Activated naive CD8-positive, alpha-beta T cell treated with anti-CD3 and anti-CD28 coated beads, Interleukin-2, amount 10 ng/mL, durations not matched to agents 7 days and 5 days (primary cell): ENCODE measurements at places on chromosomes 6 and 20. TPM values are rescaled to one million over a fixed set of nuclear protein-coding genes. Genes with fewer than 3 reads are reported as not detected.

Gene RREB1
- total RNA-seq = 39.1 TPM

Gene EMILIN3
- not detected for total RNA-seq

Gene SAYSD1
- total RNA-seq = 13.4 TPM

- no peak for DNase-seq
Measured at GRCh38 chr6:154502553-154502952, 7.9 kb downstream of the CNKSR3 start.

GRCh38 chr20:12815231-12815768, 193.5 kb upstream of the SPTLC3 start:
- DNase-seq = no peak

- no peak for DNase-seq
Measured at GRCh38 chr20:60359010-60359409, 400.8 kb downstream of the CDH26 start.

DNA sequence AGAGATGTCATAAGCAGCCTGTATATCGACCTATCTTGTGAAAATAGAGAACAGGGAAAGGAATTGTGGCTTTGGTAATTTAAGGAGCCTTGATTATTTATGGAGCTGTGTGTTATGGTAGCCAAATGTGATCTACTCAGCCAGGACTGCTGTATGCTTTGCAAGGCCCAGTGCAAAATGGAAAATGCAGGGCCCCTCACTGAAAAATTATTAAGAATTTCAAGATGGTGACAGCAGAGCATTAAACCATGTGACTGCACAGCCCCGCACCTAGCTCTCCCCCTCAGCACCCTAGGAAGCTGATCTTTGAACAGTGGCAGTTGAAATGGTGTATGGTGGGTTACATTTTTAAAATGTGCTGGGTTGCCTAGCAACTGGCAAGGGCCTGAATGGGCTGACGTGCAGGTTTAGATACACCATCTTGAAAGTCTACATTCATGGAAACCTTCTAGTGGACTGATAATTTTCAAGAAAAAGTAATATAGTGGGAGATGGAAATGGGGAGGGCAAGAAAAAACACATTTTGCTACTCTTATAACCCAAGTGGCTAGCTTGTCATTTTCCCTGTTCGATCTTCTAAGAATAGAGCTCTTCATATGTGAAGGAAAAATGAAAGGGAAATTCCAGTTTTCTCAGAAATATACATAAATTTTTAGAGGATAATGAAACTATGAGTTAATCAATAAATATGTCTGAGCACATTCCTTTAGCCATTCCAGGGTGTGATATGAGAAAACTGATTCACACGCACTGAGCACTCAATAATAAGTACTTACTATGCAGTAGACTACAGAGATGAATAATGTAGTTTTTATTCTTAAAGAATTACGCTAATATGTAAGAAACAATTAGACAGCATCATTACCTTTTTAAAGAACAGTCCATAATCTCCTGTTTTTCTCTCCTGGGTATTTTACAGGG, 208.0 kb downstream of the ARHGAP18 start:
- DNase-seq = no peak

DNA sequence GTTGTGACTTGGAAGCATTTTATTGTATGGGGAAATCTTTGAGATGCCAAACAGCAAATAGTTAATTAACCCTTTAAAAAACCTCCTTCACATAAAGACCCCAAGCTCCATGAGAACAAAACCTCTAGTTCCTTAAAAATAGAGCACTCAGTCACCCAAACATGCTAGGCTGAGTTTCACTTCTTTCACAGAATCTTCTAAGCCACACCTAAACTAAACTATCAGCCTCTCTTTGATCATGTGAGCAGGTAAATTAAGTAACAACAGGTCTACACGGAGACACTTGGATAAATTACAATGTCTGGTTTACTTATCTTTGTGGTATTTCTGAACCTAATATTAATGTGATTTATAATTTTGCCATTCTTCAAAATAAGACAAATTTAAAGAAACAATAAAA, 205.2 kb upstream of the MARCKS start:
- DNase-seq = no peak

- DNase-seq = no peak
Measured at GRCh38 chr6:143839196-143839595, 3.9 kb upstream of the LTV1 start.

DNA sequence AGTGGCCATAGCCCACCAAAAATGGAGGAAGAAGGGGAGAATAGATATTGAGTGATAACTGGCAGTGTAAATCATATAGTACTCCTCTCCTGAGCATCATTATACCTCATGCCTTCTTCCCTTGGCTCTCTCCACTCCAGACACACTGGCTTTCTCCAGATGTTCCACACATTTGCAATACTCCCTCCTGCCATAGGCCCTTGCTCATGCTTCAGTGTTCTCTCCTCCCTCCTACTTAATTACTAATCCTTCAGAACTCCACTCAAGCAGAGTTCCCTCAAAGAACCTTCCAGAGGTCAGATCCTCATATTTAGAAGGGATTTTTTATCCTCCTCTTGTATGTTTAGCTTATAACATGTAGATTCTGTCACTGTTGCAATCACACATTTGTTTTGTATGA, 279.5 kb upstream of the SUPT3H start:
- DNase-seq = no peak
